ENCODE measurements at places on chromosomes 13 and 19.

DNA sequence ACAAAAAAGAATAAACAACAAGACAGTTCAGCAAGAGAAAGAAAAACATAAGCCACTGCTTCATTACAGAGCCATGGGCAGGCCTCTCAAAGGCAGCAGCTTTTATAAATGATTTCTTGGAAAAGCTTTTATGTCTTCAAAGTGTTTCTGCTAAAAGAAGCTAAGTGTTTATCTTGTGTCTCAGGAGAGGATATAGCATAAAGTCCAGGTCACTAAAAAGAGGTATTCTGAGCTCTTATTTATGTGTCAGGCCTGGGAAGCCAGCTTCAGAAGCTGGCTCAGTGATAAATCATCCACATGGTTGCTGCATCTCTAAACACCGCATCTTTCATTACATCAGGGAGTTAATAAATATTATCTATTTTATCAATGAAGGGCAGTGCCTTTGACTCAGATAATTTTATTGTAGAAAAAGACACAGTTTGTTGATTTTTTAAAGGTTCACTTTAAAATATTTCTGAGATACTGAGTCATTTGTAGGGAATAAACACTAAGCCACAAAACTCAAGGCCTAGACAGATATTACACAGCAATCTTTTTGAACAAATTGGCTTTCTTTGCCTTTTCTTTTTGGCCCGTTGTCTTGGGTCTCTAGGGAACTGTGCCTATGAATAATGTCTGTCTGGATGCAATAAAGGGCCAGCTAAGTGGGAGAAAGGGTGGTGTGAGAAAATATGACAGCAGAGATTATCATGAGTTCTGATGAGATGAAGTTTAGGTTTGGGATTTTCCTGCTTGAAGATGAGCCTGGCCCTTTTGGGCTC, 1086.6 kb downstream of the UQCRFS1 start:
- no peak for DNase-seq

GRCh38 chr13:72541674-72542073, 185.8 kb downstream of the MZT1 start:
- DNase-seq, result no peak

- no peak for DNase-seq
Measured at GRCh38 chr13:110073982-110074381, 233.0 kb downstream of the COL4A1 start.

DNA sequence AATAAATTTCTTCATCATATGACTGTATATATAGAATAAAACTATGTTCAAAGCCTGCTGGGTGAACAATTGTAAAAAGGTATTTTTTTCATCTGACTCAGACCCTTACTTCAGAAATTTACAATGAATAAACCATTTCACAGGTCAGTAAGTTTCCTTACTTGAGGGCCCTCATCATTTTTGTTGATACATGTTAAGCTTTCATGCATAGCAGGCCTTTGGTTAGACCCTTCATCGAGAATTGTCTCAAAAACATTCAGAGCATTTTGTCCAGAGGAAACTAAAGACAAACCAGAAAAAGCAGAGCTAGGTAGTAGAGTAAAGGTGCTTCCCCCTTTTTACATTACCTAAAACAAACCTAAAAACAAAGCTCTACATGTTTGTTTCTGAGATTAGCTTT, 46.2 kb downstream of the FNDC3A start:
- no peak for DNase-seq

DNA sequence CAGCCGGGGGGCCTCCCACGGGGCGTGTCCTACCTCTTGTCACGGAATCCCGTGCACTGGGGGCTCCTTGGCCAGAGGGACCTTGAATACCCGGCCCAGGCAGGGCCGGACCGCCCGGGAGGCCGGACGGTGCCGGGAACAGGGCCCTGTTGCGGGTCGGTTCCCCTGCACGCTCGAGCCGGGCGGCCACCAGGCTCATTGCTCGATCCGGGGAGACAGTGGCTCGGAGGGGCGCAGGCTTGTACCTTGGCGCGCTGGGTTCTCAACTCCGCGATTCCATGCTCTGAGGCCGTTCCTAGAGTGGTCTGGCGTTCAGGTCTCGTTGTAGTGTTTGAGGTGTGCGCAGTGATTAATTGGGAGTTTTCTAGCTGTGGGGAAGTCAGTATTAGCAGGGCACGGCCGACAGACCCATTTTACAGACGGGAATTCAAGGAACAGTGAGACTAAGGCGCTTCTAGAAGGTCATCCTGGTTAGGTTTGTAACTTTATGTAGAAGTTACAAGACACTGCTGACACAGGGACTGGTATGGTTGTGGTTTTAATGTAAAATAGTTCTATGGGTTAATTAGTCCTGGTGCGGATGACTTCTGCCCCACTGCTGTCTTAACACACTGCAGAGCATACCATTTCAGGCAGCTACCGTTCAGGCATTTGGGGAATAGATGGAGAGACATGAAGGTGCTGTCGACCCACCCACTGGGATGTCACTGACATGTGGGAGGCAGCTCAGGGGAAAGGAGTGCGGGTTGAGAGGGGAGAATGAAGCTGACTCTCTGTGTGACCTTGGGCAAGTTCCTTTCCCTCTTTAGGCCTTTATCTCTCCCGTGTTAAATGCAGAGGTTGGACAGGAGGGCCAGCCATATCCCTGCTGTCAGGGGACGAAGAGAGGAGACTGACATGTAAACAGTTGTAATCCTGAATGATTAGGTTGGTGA, 592 bp downstream of the CLPTM1 start:
- DNase-seq, result no peak

- DNase-seq, result no peak
Measured at GRCh38 chr19:21269813-21270212, 59.4 kb downstream of the ZNF708 start.

- no peak for DNase-seq
Measured at GRCh38 chr13:32629313-32629712, 43.1 kb downstream of the PDS5B start.

DNA sequence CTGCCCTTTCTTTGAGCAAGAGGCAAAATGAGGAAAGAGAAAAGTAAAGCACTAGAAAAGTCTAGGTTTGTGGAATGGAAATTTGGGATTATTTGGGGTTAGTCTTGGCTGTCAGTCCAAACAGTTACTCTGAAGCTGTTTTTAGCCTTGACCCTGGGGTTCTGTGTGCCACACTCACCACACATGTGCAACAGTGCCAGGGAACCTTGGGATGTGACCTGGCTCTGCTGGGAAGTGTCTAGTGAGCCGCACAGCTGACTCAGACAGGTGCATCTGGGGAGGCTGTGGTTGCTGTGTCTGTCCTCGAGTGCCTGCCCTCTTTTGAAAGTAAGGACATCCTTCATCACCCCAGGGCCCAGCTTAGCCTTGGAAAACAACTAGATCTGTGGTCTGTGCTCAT, 15.8 kb downstream of the MICOS13 start:
- no peak for DNase-seq

GRCh38 chr13:97339019-97339987, 94.7 kb upstream of the RAP2A start:
- no peak for DNase-seq
